MM.1S (cell line): ENCODE measurements at places on chromosomes 1 and 21.

DNA sequence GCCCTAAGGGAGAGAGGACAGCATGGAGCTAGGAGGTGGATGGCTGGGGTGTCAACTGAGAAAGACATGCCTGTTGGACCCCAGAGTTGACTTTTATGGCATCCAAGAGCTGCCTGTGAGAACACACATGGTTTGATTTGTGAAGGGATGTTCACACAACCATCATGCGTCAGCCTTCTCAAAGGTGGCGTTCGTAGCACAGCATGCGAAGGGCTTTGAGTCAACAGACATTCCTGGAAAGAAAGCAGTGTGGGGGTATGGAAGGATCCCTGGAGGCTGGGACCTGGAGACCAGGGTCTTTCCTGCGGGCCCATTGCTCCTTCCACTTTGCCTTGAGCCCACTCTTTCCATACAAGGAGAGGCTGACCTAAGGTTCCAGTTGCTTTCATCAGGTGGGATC, 6.4 kb upstream of the WNT3A start:
- DNase-seq = no peak

DNA sequence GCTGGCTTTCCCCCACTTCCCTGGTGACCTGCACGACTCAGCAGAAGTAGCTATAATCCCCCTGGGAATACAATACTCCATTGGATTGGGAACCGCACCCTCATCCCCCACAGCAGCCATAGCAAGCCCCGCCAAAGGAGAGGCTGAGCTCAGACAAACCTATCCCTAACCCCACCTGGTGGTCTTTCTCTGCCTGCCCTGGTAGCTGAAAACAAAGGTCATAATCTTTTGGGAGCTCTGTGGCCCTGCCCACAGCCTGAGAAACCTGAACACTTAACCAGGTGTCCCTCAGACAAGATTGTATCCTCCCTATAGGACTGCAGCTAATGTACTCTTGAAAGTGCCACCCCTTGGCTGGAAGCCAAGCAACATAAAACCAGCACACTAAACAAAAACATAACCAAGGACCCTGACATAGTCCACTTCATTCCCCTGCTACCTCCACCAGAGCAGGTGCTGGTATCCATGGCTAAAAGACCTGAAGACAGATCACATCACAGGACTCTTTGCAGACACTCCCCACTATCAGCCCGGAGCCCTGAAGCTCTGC, 71.6 kb upstream of the RUNX1 start:
- DNase-seq = peak; percentile 34

GRCh38 chr1:34918386-34918976, 11.0 kb downstream of the DLGAP3 start:
- DNase-seq = no peak

DNA sequence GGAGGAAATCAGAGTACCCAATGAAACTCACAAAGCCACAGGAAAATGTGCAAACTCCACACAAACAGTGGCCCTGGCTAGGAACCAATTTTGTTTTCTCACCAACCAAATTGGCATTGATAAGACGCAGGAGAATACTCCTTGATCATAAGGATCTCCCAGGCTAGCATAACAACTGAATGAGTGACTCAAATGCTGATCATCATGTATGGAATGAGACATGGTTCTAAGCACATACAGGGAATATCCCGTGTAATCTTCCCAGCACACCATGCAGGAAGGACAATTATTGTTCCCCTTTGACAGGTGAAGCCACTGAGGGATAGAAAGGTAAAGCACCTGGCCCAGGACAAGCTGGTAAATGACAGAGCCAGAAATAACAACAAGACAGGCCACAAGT, 180.0 kb upstream of the DUSP10 start:
- no peak for DNase-seq

- no peak for DNase-seq
Measured at GRCh38 chr1:96039910-96040309, 681.7 kb upstream of the PTBP2 start.

- DNase-seq = no peak
Measured at GRCh38 chr1:87805666-87806378, 477.1 kb downstream of the LMO4 start.

DNA sequence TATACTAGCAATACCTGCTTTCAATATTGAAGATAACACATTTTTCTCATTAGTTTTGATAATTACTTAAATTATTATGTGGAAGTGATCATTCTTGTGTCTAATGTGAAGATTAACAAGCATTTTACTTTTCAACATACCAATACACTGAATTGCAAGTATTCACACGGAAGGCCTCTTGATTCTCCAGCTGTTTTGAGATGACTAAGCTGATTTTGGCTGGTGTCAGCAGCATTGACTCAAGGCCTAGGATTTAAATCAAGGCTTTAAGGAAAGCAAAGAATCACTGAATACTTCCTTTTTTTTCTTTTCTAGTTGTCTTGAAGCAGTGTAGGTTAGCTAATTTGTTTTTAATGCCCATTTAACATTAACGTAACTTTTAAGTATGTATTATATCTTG, 373.7 kb downstream of the SRGAP2C start:
- no peak for DNase-seq

GRCh38 chr1:30662291-30662840, 61.0 kb downstream of the MATN1 start:
- DNase-seq = no peak

- no peak for DNase-seq
Measured at GRCh38 chr1:8641377-8641997, 176.0 kb downstream of the RERE start.

DNA sequence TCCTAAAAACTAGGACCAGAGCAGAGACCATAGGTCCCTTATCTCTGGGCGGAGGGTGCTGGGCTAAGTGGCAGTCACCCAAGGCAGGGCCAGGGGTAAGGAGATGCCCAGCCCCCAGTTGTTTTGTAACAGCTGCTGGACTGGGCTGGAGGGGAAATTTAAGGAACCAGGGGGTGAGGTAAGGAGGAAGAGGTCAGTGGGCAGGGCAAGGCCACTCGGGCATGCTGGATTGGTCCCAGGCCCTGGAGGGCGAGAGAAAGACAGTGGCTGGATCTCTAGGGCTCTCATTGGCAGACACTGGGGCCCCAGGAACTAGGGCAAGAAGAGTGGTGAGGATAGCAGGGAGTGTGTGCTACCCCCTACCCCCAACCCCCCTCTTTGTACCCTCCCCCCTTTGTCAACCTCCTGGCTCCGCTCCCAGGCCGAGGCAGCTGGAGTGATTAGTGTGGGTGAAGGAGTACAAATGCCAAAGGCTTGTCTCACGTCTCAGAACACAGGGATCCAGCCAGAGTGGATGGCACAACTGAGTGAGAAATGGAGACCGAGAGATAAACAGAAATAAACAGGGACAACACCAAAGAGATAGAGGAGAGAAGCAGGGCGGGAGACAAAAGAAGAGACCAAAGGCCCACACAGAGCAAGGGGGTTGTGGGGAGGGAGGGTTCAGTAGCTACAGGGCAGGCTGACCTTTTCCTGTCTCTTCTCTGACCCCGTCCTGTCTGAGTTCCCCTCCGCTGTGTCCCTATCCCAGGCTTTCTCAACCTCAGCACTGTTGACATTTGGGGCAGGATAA, 20.5 kb upstream of the THRAP3 start:
- DNase-seq = no peak

DNA sequence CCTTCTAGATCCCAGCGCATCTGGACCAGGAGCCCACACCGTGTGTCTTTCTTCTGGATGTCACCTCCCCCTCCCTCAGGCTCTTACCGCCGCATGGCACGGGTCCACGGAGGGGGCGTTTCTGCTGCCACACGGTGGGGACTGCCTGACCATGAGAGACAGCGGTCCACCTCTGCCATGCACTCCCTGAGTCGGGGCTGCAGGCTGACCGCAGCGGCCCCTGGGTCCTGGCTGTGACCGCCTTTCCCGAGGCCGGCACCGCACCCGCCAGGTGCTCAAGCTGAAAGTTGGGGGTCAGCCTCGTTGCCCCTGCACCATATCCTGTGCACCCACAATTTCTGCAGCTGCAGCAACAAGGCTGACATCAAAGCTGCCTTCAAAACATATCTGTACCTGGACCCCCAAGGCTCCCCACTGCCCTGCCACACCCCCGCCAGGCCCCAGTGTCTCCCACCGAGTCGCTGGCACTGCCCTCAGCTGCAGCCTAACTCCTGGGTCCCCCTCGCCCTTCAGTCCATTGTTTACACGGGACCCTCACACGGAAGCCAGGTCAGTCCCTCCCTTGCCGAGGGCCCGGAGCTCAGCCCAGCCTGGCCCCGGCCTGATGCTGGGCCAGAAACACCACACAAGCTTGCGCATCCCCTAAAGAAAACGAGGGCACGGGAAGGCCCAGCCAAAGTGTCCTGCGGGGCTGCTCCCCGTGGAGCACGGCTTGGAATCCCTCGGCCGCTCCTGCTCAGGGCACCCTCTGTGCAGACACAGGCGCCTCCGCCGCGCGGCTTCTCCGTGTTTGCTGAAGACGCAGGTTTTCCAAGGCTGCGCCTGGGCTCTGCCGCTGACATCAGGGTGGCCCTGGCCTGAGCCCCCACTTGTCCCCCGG, 51.9 kb downstream of the MORN1 start:
- no peak for DNase-seq

GRCh38 chr21:34649400-34649799, 19.4 kb upstream of the CLIC6 start:
- peak; percentile 79 for DNase-seq

DNA sequence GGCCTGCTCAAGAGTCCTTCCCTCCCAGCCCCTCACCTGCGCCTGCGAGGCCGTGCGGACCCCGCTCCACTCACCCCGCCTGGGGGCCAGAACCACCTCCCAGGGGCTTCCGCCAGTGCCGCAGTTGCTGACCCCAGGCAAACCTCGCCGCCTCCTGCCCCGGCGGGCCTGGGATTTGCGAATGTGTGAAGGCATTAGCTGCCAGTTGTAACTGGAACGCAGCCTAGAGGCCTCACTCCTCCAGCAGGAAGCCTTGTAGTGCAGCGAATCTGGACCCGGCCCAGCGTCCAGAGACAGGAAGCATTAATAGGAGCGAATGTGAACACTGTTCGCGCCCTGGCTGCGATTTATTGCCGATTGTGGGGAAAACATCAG, 140.9 kb upstream of the ARHGEF16 start:
- no peak for DNase-seq

GRCh38 chr1:81662913-81663526, 137.7 kb upstream of the ADGRL2 start:
- no peak for DNase-seq

GRCh38 chr1:175186433-175187160, 6.0 kb downstream of the KIAA0040 start:
- no peak for DNase-seq

GRCh38 chr1:201069636-201070035, 42.6 kb downstream of the CACNA1S start:
- no peak for DNase-seq

DNA sequence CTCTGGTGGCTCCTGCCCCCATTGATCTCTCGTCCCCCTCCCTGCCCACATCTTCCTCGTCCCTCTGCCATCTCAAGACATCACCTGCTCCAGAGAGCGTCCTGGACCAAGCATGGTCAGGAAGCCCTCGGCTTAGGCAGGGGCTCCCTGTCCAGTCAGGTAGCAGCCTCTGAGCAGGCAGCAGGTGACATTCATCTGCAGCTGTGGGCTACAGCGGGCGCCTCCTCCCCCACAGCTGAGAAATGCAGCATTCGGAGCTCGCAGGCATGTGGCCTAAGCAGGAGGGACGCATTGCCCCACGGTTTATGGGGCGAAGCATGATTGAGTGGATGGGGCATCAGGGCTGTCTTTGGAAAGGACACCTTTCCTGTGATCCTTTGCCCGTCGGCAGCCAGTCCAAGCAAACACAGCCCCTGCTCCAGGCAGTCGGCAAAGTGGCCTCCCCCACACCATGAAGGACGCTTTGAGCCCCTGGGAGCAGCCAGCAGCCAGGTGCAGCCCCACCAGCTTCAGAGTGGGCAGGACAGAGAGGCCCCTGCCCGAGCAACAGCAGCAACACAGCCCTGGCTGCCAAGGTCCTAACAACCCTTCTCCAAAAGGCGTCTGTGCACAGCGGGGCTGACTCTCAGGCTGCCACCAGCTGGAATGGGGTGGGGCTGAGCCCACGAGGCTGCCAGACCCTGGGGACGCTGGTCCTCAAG, 234.1 kb upstream of the VAMP3 start:
- DNase-seq = no peak

GRCh38 chr1:90778486-90778885, 61.4 kb upstream of the BARHL2 start:
- no peak for DNase-seq

DNA sequence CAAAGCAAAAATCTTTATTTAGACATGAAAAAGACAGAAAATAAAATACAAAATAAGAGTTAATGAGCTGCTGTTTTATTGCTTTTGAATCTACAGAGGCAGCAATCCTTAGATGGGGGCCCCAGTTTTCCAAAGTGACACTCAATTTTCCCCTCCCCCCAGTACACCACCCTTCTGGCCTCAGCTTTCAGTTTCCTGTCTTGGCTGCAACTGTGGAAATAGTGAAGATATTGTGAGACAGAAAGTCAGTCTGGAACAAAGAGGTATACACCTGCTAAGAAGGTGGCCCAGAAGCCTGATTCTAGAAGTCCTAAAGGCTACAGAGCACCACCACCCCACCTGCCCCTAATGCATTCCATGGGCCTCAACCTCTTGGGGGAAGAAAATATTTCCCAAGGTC, 1.1 kb upstream of the MTMR11 start:
- peak; percentile 85 for DNase-seq

- no peak for DNase-seq
Measured at GRCh38 chr1:167658574-167659328, 28.7 kb downstream of the RCSD1 start.

DNA sequence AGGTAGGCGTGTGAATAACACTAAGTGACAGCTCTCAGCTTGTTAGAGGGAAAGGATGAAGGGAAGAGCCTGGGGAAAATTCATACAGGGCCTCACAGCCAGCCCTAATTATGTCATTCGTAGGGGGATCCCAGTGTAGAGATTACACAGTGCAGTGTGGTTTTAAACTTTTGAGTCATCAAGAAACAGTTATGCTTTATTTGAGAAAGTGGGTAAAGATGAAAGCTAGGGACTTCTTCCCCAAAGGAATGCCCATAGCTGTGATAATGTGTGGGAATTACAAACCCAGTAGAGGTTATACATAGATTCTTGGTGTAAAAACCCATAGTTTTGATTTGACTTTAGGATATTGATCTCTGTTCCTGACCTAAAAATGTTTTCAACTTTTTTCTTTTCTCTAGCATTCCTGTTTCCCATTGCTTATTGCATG, 1.9 kb downstream of the TTF2 start:
- no peak for DNase-seq

DNA sequence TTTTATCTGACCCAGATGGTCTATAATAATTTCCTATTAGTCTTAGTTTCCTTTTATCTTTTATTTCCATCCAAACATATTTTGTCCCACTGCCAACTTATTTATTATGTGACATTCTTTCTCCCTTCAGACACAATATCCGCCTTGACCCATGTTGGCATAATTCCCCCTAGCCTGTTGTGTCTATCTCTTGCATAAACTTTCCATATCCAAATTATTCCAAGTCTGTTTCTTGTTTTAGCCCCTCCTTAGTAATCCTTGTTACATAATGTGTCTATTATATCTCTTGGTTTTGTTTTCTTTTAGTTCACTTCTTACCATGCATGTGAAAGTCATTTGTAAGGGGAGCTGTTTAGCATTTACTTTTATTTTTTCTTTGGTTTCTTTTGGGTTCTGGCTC, 81.6 kb upstream of the CACHD1 start:
- no peak for DNase-seq
